ENCODE measurements at places on chromosomes 5 and 9.

DNA sequence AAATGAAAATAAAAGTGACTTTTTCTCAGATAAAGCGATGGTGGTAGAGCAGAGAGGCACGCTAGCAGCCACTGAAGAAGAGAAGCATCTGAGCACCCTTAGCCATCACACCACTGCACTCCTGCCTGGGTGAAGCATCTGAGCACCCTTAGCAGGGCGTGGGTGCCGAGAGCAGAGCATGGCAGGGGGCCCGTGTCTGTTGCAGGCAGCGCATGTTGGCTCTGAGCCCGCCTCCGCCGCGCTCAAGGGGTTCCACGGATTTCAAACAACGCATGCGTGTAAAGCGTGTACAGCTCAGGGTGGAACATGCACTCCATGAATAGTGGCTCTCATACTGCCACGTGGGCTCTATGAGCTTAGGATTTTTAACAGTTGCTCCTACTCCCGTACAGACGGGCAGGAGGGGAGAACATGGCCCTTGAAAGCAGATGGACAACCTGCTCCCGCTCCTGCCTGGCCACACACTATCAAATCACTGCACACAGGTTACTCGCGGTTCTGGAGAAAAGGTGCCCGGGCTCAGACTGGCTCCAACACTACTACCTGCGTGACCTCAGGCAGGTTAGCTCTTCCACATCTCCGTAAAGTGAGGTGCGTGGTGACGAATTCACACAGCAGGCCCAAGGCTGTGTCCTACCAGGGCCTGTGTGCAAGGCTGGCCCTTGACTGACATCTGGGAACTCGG lies 12.1 kb downstream of the LRRC14B start:
- no peak for DNase-seq

GRCh38 chr9:115340314-115340713 lies 222.4 kb upstream of the TNC start:
- DNase-seq = no peak

DNA sequence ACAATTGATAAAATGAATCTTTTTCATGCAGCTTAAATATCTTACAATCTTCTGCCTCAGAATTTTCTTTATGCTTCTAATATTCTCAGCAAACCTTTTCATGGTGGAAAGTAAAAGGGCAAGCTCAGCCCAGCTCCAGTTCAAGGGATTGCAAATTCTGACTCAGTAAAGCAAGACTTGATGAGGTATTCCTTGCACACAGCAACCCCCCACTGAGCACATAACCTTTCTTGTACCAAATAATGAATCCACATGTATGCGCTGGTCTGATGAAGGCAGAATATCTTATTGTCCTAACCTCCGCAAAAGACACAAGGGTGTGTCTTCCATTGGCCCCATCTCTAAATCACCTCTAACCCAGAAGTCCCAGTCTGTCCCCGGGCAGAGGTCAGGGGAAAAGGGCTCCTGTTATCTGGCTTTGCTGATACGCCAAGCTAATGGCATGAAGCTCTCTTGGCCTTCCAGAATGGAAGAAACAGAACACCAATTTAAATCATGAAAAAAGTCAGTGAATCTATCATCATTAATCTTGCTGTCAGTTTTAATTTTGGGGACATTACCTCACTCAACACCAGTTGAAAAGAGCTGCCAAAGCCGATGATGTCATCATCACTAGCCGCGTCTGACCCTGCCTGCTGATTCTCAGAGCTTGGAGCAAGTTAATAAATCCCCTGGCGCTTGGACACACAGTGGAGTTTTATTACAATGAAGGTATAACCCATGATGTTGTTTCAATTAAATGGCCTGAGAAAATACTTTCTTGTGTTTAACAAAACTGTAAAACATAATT lies 592.5 kb upstream of the CLINT1 start:
- no peak for DNase-seq

- no peak for DNase-seq
These were observed 14.8 kb downstream of the RBM27 start for GRCh38 chr5:146218168-146218567.

DNA sequence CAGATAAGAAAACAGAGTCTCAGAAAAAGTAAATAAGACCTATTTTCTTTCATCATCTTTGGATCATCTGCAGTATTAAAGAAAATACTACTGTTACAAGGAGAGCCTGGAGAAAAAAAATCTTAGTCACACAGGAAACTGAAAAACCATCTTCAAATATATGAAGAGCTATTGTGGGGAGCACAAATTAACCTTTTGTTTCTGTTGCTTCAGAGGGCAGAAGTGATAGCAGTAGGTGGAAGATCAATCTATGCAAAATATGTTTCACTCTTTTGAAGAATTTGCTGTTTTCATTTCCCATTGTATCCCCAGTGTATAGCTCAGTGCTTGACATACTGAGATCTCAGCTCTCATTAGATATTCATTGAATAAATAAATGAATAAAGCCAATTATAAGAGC lies 13.1 kb upstream of the CEMIP2 start:
- DNase-seq = no peak

DNA sequence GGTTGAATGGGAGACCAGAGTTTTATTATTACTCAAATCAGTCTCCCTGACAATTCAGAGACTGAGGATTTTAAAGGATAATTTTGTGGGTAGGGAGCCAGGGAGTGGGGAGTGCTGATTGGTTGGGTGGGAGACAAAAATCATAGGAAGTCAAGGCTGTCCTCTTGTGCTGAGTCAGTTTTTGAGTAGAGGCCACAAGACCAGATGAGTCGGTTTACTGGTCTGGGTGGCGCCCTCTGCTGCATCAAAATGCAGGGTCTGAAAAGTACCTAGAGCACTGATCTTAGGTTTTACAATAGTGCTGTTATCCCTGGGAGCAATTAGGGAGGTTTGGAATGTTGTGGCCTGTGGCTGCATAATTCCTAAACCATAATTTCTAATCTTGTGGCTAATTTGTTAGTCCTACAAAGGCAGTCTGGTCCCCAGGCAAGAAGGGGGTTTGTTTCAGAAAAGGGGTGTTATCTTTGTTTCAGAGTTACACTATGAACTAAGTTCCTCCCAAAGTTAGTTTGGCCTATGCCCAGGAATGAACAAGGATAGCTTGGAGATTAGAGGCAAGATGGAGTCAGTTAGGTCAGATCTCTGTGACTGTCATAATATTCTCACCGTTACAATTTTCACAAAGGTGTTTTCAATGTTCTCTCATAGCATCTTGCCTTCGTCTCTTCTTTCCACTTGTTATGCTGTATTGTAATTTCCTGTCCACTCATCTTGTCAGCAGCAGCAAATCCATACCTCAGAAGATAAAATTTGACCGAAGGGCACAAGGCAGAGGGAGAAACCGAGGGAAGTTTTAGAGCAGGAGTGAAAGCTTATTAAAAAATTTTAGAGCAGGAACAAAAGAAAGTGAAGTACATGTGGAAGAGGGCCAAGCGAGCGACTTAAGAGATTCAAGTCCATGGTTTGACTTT lies 59.2 kb upstream of the CLINT1 start:
- DNase-seq = no peak

DNA sequence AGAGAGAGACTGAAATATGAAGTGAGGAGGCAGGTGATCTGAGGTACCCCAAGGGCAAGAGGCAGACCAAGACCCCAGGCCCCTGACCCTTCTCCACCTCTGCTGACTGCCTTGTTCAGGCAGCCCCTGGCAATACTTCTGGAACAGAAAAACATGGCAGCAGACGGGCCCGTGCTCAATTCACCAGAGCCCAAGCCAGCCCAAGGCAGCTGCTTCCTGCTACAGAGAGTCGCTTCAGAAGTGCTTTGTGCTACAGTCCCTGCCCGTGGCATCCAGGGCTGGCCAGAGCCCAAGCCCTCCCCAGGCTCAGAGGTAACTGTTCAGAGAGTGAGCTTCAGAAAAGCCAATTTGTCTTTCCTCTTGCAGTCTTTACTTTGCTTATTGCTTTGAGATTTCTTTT lies 151.4 kb upstream of the FSTL4 start:
- no peak for DNase-seq

DNA sequence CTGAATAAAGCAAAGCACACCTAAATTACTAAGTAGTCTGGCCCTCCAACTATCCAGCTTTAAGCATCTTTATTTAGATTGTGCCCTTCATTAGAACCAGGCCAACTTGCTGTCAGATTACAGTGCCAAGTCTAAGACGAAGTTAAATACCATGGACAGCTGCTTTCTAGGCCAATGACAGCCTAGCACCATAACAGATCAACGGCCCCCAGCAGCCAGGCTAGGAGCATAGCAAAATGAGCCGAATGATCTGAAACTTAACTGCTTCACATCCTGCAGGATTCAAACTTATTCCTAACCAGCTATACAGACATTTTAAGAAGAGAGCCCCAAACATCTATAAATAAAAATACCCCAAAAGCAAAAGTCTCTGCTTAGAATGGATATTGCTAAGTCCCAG lies 6.8 kb downstream of the SLC24A2 start:
- DNase-seq = peak; percentile 47

- DNase-seq = no peak
These were observed 93.2 kb downstream of the PAX5 start for GRCh38 chr9:36940881-36941280.

Data from anterior cingulate cortex (tissue), 58 donors.